Stimulated activated CD4-positive, alpha-beta T cell treated with anti-CD3 and anti-CD28 coated beads, Interleukin-4, amount 100 ng/mL, for 48 hours (primary cell): ENCODE measurements at places on chromosomes 3 and 15.

DNA sequence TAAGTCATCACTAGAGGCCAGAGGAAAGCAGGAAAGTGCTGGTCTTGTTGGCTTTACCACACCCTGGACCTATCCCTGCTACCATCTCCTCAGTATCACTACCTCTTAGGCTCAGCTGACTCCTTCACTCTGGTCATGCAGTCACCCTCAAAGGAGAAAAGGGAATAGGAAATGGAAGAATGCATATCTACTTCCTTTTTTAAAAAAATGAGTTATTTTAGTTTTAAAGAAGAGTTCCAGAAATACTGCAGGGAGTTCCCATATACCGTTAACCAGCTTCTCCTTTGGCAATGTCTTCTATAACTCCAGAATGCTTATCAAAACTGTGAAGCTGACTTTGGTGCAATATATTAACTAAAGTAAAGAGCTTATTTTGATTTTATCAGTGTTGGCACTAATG lies 688.6 kb downstream of the DIPK2A start:
- no peak for DNase-seq

GRCh38 chr3:133208184-133208583 lies 170.0 kb downstream of the TMEM108 start:
- no peak for DNase-seq

DNA sequence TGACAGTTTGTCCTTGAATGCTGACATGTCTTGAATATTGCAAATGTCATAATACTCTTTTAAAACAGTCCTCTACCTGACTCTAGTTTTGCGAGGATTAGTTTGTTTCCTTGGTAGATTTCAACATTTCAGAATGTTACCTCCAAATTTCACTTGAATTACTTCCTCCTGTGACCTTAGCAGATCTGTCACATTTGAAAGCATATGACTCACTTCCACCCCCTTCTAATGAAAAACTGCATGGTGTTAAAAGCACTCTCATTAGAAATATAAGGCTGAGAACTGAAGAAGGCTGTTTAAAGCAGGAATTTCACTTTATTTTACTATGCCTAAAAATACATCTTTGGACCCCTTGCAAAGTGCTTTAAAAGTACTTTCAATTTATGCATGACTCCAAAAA lies 598.7 kb upstream of the TGFBR2 start:
- DNase-seq, result no peak

DNA sequence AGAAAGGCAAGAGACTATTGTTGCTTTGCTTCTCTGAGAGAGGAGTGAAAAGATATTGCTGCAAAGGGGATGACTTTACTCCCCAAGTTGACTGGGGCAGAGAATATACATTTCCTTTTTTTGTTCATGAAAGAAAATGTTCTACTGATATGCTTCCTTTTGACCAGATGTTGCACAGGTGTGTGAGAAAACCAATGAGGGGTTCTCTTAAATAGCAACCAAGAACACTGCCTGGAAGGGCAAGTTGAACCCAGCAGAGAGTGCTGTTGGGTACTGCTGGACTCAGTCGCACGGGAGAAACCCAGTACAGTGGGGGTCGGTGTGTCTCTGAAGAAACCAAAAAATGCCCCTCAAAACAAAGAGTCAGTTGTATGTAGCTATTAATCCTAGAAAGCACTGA lies 101.2 kb downstream of the CHST2 start:
- no peak for DNase-seq

DNA sequence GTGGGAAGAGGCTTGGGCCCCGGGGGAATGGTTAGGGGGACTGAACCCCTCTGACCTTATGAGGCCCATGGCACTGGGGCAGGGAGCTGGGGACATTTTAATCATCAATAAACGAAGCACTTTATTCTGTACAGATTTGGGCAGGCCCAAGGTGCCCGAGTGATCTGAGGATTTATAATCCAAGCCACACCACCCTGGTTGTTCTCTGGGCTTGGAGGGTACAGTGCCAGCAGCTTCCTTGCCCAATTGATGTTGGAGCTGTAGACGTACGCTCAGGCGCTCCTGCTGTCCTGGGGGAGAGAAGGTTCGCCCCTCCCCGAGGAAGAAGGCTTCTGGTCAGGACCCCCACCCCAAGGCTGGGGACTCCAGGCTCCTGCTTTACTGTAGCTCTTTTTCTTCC lies 12.5 kb downstream of the ZBTB47 start:
- DNase-seq, result no peak

GRCh38 chr3:107637416-107638183 lies 114.8 kb downstream of the BBX start:
- no peak for DNase-seq

DNA sequence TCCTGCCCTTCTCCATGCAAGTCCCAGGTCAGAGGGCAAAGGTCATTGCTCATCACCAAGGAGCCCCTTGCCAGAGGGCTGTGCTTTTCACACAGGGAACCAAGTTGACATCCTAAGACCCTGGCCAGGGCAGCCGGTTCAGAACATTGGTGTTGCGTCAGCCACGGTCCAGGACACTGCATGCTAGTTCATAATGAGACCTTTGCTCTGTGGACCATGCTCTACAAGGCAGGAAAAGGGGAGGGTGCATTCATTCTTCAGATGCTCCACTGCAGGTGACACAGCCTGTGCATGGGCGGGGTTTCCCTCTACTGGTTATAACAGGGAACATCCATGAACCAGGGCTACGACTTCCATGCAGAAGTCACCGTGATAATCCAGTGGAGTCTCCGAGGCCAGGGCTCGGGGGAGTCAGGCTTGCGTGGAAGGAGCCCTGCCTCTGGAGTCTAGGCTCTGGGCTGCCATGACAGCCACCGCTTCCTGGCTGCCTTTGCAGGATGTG lies 81.6 kb downstream of the OCA2 start:
- no peak for DNase-seq

- DNase-seq, result no peak
These were observed 58.5 kb downstream of the CEP63 start for GRCh38 chr3:134544316-134544715.

GRCh38 chr3:71582612-71583565 lies 639 bp downstream of the FOXP1 start:
- peak; percentile 71 for DNase-seq

DNA sequence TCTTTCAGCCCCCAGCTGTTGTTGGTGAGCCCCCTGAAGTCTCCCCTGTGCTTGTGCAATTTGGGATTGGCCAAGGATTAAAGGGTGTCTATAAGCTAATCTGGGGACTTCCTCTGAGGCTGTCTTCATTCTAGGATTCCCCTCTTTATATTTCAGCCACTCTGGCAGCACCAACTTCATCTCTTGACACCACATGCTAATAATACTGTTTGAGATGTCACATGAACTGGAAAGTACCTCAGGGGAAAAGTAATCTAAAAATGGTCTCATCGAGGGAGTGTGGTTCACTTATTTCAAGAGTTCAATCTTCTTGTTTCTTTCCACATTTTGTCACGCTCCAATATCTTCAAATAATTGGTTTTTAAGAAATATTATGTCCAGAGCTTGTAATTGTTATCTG lies 279.2 kb upstream of the TMC3 start:
- no peak for DNase-seq

DNA sequence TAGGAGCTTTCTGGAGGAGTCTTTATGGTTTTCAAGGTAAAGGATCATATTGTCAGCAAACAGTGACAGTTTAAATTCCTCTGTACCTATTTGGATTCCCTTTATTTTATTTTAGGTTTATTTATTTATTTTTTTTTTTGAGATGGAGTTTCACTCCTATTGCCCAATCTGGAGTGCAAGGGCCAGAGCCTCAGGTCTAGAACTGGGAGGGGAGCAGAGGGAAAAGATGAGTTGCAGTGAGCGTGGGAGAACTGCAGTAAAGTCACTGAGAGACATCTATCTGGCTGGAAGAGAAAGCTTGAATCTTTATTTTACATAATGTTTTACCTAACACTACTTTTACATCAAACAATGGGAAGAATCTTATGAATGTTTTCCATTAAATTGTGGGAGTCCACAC lies 49.5 kb upstream of the GK5 start:
- no peak for DNase-seq

- DNase-seq, result no peak
These were observed 78.9 kb downstream of the SLTM start for GRCh38 chr15:58854593-58854992.

GRCh38 chr15:45134682-45135604 lies 5.1 kb downstream of the DUOX1 start:
- DNase-seq, result no peak

DNA sequence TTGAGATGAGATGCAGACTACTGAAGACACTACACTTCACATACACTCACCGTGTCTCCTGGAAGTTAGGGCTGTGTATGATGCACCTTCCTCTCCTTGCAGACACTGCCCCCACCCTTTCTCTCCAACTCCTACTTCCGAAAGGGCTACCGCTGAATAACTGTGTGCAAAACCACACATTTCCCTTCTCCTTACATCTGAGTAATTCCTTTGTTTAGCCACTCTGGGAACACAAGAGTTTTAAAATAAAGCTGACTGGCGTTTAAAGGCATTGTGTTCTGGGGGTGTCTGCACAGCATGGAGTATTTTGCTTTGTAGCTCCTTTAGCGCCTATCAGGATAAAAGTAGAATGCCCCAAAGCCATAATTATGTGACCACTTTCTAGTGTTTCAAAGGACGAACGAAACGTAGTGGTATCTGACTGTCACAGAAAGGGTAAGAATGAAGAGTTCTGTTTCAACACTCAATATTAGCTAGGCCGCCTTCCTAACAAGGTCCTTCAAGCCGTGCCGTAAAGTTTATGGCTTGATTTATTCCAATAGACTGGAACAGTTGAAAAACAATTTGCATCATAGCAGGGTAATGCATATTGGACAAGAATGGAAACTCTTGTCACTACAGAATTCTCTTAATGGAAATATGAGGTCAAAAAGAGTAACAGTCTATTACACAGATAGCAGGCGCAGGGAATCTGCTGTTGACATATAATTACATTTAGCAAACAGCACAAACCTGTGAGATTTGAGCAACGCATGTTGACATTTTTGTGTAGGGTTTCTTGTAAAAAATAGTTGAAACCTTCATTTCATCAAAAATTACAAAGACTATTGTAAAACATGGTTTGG lies 619.9 kb downstream of the FOXP1 start:
- no peak for DNase-seq

- DNase-seq, result no peak
These were observed 17.4 kb downstream of the GPR160 start for GRCh38 chr3:170055209-170055608.

DNA sequence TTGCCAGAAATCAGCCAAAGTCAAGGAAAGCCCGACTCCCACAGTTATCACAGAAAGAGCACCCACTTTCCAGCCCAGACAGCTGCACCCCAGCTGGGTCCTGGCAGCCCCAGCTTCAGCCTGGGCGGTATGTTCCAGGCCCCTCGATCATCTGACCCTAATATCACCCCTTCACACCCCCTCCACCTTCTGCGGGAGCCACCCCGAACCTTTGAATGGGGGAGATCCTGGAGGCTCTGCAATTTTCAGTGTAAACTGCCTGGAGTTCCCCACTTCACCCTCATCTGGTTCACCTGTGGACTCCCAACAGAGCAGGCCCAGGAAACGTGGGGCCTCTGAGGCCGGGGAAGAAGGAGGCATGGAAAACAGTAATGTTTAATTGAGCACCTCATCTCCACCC lies 5.9 kb downstream of the PRSS50 start:
- no peak for DNase-seq

DNA sequence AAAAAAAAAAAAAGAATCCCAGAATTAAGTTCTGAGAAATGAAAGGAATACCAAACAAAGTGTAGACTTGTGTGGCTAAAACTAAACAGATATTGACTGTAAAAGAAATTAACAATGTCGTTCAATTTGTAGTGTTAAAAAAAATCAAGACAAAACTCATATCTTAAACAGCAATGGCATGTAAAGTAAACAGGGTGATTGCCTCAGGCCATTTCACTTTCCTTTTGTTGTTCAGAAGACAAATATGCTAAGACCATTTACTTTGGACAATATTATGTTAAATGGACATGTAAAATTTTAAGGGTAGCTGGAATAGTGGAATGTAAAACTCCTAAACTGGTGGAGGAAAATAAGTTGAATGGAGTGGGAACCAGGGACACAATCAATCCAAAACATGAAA lies 139.1 kb downstream of the RTP4 start:
- no peak for DNase-seq

DNA sequence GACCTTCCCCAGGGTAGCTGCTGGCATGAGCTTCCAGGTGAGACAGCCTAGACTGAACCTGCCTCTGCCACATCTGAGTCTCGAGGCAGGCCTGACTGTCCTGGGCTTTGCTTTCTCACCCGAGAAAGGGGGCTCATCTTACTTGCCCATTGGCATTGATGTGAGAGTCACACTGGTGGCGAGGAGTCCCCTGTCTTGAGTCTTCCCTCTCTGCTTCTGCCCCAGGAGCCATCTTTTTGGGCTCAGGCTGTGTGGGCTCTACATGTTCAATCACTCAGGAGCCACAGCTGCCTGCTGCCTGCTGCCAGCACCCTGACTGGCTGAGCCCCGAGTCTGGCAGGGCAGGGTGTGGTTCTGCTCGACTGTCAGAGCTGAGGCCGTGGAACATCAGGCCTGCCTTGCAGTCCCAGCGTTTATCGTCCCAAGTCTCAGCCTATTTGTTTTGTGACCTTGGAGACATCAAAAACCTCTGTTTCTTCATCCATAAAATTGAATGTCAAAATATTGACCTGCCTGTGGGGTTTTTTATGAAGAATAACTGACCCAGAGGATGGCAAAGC lies 132.5 kb downstream of the DNAJB8 start:
- no peak for DNase-seq

- DNase-seq, result no peak
These were observed 296.2 kb downstream of the CHL1 start for GRCh38 chr3:492586-493316.

- DNase-seq, result no peak
These were observed 93.1 kb downstream of the RAD18 start for GRCh38 chr3:8870134-8870533.

DNA sequence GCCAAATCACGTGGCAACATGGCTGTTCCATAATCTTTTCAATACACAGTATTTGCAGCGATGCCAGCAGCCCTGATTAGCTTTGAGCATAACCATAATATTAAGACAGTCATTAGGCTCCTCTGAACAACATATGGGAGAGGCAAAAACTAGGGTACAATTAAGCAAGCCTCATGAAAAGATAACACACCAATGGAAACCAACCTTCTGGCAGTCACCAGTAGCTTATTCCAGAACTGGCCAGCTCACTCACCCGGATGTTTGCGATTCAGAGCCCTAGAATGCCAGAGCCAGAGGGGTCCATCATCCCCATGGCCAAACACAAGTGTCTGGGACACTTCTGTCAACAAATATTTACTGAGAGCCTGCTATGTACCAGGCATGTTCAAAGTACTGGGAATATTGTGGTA lies 48.8 kb upstream of the PLXND1 start:
- DNase-seq, result no peak

DNA sequence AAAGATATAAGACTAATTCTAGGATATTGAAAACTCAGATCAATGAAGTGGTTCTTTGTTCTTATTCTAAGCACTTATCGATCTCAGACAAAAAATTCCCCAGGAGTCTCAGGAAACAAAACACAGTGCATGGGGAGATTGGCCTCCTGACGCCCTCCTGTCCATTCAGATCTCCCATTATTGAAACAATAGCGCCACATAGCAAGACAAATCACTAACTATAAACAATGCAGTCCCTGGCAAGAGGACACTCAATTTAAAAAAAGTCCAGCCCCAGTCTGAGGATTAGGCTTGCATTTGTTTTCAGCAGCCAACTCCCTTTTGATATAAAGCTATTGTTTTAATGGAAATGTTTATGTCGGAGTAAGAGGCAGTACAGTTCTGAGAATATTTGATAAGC lies 528.2 kb downstream of the GABRG3 start:
- DNase-seq, result no peak

GRCh38 chr3:13200946-13201345 lies 127.7 kb upstream of the IQSEC1 start:
- no peak for DNase-seq
